ENCODE measurements at places on chromosomes 2 and 18.

- DNase-seq = no peak
Observed at GRCh38 chr2:224142397-224143312, 103.6 kb upstream of the SERPINE2 start.

DNA sequence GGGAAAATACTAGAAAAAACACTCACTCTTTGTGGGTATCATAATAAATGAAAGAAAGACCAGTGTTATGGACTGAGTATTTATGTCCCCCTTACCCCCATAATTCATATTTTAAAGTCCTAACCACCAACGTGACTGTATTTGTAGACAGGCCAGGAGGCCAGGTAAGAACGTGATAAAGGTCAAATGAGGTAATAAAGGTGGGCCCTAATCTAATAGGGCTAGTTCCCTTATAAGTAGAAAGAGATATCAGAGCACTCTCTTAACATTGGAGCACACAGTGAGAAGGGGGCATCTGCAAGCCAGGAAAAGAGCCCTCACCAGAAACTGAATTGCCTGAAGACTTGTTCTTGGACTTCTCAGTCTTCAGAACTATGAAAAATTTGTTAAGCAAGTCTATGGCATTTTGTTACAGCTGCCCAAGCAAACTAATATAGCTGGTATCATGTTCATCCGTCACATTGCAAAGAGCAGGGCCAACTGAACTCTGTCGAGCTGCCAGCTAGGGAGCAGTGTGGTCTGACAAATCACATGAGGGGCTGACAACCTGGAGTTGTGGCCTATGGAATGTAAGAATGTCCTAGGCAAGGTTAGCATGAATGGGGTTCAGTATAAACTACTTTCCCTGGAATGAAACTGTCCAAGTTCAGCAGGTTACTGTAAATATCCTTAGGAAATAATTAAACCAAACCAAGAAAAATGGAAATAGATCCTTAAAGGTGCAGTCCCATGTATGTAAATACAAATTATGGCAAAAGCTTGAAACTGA, 280.9 kb downstream of the ZNF385B start:
- no peak for DNase-seq

GRCh38 chr2:98013407-98014042, 17.8 kb upstream of the TMEM131 start:
- peak; percentile 41 for DNase-seq

DNA sequence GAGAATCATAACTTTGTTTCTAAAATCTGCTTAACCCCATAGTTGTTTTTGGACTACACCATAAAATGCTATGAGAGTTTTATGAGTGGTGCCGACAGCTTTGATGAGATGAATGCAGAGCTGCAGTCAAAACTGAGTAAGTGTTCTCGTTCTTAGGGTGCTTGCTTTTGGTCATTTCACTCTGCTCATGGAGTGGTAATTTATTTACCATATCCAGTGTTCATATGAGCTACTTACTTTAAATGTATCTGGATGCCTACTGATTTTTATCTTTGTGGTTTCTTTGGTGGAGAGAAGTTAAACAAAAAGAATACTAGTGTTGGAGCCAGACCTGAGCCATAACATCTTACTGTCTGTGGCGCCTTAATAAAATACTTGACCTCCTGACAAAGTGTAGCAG, 16.4 kb downstream of the NDC80 start:
- no peak for DNase-seq

GRCh38 chr2:202765436-202765835, 106.1 kb downstream of the ICA1L start:
- DNase-seq = no peak

- DNase-seq = no peak
Observed at GRCh38 chr2:26412091-26412673, 10.5 kb downstream of the DRC1 start.

- DNase-seq = no peak
Observed at GRCh38 chr2:11701206-11701605, 31.2 kb upstream of the NTSR2 start.

DNA sequence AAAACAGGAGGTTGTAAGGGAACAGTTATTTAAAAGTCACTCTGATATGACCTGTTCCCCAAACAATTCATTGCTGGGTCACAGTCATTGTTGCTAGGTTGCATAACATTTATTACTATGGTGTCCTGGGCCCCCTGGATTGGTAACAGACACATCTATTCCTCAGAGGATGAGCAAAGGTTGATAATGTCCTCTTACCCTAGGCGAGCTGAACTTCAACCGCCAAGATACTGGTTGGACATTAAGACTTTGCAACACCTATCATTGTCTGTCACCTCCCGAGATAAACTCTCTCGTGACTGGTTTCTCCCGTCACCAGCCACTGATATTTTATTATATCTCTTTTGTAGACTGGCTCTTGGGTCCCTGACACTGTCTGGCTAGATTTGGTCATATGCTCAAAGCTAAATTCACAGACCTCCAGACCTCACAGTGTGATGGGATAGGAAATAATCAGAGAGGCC, 361.3 kb downstream of the ZNF521 start:
- DNase-seq = no peak

GRCh38 chr2:136247204-136247950, 129.4 kb upstream of the CXCR4 start:
- DNase-seq = no peak

GRCh38 chr2:145652036-145652435, 1132.1 kb upstream of the ZEB2 start:
- no peak for DNase-seq

DNA sequence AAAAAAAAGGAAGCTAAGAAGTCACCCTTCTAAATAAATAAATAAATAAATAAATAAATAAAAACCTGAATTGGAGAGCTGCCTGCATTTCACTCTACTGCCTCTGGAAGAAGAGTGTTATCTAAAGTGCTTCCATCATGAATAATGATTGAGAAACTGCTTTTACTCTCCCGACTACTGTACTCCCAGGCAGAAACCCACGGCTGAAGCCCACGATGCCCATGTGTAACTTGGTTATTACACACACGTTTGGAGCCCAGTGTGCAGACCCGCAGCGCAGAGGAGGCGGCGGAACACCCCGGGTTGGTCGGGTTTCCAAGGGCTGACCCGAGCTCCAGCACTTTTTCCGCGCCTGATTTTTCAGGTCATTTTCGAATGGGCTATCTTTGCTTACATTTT, 697 bp upstream of the SPATS2L start:
- peak; percentile 77 for DNase-seq

DNA sequence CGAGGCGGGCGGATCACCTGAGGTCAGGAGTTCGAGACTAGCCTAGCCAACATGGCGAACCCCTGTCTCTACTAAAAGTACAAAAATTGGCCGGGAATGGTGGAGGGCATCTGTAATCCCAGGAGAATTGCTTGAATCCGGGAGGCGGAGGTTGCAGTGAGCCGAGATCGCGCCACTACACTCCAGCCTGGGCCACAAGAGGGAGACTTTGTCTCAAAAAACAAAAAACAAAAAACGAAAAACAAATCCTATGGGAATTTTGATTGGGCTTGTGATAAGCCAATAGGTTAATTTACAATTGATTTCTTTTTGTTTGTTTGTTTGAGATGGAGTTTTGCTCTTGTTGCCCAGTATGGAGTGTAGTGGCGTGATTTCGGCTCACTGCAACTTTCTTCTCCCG, 24.2 kb upstream of the TOGARAM2 start:
- DNase-seq = peak; percentile 71

DNA sequence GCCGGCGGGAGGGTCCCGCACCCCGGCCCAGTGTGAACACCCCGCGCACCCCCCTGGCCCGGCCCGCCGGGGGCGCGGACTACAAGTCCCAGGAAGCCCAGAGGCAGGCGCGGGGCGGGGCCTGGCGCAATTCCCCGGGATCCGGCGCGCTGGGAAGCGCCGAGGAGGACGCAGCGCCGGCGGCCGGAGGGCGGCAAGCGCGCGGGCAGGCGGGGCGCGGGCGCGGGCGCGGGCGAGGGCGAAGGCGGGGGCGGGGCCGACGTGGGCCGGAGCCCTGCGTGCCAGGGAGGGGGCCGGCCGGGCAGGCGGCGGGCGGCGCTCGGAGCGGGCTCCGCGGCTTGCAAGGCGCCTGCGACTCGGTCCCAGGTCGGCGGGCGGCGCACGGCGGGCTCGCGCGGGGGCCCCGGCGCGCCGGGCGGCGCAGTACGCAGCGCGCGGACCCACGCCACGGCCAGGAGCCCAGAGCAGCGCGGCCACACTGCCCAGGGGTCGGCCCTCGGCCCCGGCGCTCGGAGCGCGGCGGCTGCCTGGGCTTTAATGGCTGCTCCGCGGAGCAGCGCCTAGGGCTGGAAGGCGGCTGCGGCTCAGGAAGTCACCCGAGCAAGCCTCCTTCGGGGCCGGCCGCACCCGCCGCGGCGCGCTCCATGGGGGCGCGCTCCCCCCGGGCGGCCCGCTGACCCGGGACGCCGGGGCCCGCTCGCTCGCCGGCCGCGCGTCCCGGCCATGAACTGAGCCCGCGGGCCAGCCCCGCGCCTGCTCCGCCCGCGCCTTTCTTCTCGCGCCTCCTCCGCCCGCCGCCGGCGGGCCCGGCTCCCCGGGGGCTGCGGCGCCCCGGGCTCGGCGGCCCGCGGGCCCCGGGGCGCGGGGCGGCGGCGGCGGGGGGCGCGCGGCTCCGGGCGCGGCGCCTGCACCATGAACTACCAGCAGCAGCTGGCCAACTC, at the start of gene AGAP1:
Gene AGAP1, plus strand, starts transcription at position 269 of the 941 bp plus-strand sequence.
- DNase-seq = peak; percentile 95

DNA sequence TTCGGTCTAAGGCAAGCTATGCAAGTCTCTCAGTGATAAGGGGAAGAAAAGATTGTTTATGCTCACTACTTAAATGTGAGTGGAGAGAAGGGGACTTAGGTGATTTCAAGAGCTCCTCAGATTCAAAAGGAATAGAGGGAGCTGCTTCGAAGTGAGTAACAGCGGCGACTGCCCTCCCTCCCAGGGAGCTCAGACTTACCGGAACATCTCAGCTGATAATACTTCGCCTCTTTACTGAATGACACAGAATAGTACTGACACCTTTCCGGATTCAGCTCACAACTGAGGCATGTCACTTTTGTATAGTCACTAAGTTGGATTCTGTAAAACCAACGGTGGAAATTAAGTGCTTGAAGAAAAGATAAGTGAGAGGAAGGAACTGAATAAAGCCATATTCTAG, 55.5 kb downstream of the DPP4 start:
- DNase-seq = no peak

- peak; percentile 80 for DNase-seq
Observed at GRCh38 chr18:13680612-13681011, 45.7 kb downstream of the FAM210A start.
